ENCODE measurements at places on chromosomes 11 and 22.
A peak's percentile ranks its signal among the peaks of the same experiment; 100 is the strongest.

- no peak for DNase-seq
Observed at GRCh38 chr11:73163638-73164174, 21.6 kb upstream of the FCHSD2 start.

DNA sequence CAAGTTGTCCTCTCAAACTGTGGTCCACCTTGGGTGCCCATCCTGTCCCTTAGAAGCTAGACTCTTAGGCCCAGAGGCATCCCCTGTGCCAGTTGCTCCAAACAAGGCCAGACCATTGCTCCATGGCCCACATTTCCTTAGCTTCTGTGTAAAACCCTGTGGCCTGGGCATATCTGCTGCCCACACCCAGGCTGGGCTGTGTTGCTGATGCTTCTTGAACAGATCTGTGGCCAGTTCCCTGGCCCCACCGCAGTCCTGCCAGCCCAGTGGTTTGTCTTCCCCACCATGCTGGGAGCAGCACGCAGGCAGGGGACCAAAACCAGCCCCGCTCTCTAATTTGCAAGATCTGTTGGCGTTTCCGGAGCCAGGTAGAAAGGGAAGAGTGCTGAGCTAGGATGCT is 72.2 kb downstream of the CSNK2A3 start:
- no peak for DNase-seq

GRCh38 chr11:12497431-12497830 is 120.1 kb downstream of the PARVA start:
- DNase-seq: no peak

GRCh38 chr11:5966958-5967357 is 1.3 kb downstream of the OR56A5 start:
- DNase-seq: no peak

DNA sequence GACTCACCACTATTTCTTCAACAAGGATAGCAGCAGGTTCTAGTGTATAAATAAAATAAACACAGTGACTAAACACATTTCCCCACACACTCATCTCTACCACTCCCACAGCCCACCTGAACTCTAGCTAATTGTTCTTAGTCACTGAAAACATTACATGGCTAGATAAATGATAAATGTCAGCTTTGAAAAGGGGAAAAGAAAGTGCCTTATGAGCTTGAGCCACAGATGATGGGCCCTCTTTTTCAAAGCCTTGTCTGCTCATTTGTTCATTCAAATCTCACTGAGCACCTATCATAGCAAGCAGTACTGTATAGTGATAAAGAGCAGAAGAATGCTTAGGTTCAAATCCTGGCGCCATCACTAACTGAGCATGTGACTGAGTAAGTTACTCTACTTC is 58.3 kb downstream of the SIK3 start:
- DNase-seq: peak; percentile 43

GRCh38 chr22:24843048-24843447 is 37.0 kb downstream of the SGSM1 start:
- DNase-seq: no peak

GRCh38 chr11:120303004-120303637 is 22.0 kb upstream of the TLCD5 start:
- DNase-seq: peak; percentile 68

GRCh38 chr11:60872961-60873524 is 5.7 kb downstream of the ZP1 start:
- DNase-seq: peak; percentile 45

- peak; percentile 98 for DNase-seq
Observed at GRCh38 chr11:9001736-9002135, 2.1 kb downstream of the NRIP3 start.

- peak; percentile 99 for DNase-seq
Observed at GRCh38 chr22:30196141-30196879, 50.2 kb downstream of the LIF start.

GRCh38 chr22:20196094-20196842 is 45.4 kb upstream of the CCDC188 start:
- no peak for DNase-seq

DNA sequence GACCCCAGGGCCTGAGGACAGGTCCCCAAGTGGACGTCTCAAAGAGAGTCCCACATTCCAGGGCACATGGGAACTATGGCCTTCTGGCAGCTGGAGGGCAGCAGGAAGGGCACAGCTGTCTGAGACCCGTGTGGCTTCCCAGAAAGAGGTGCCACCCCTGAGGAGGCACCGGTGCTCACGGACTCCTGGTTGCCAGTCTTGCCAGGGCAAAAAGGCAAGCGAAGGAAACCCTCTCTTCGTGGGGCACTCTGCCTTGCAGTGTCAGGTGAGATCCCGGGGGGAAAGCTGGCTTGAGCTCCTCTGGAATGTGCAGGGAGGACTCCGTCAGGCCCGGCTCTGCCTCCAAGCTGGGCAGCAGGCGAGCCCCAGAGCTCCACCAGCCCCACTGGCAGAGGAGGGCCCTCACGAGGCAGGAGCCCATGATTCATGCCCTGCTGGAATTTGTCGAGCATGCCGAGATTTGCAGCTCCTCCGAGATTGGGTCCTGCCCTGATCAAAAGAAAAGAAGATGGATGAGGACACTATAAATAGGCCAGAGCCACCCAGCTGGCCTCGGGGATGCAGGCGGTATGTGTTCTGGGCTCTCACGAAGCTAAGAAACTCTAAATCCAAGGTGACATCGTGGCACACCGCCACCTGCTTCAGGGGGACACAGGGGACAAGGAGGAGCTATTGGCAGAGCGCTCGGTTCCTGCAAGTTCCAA is 9.9 kb upstream of the CELSR1 start:
- no peak for DNase-seq

DNA sequence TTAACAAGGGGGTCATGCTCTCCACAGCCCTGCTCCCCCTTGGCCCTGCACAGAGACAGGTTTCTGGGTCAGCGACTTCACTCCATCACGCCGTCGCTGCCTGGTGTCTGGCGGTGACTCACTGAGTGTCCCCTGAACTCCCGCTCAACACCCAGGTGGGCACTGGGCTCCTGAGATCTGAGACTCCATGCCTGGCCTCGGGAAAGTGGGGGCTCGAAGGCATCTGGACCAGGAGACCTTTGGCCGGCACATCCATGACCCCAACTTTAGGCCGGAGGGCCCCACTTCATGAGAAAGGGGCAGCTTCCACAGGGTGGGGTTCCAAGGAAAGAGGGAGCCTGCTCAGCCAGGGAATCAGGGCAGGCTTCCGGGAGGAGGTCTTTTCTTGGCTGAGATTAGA is 79.3 kb upstream of the PRR5 start:
- no peak for DNase-seq

DNA sequence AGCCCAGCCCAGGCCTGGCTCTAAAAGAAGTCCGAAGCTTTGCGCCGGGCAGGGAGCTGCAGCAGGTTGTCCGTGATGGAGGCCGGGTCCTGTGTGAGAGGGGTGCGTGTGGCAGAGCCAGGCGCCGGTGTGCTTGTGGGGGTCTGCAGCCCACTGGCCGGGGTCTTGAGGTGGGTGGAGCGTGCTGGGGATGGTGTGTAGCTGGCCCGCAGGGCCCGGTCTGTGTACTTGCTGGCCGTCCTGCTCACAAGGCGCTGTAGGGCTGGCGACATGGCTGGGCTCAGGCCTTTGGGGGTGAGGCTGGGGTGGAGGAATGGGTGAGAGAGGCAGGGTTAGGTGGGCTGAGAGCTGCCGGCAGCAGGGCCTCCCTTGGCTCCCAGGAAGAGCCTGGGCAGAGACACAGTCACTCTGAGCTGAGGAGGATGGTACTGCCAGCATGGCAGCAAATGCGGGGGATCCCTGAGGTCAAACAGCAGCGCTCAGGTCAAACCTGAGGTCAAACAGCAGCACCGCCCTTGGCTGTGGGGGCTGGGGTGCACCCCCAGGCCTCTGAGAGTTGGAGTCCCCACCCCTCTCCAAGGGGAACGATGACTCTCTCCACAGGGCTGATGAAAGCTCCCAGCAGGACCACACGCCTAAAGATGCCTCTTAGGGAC is 3.2 kb downstream of the TSSK2 start:
- DNase-seq: no peak

GRCh38 chr11:119872611-119873310 is 143.8 kb upstream of the NECTIN1 start:
- no peak for DNase-seq

GRCh38 chr11:73671701-73672100 is 25.3 kb downstream of the PLEKHB1 start:
- DNase-seq: no peak

DNA sequence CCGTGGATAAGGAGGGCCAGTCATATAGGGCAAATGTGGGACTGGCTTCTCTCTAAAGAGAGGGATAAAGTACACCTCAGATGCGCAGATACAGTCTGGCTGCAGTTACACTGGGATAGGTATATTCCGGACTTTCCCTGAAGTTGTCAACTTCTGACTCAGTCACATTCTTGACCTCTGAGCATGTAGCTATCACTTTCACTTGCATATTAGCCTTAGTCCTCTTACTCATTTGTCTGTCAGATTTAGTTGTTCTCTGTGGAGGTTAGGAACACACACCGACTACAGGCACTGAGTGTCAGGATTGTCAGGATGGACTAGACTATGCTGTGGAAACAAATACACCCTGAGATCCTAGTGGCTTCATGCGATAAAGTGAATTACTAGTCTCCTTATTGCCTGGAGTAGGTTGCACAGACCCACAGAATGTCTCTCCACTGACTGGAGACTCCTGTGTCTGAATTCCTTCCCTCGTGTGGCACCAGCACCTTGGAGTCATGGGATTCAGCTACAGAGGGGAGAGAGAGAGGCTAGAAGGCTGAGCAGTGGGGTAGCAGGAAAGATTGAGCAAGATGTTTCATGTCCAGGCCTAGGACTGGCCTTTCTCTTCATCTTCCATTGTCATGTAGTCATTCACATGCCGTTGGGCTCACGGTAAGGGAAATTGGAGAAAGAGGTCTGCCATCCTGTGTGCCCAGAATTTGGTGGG is 654.3 kb downstream of the NTM start:
- DNase-seq: peak; percentile 49

DNA sequence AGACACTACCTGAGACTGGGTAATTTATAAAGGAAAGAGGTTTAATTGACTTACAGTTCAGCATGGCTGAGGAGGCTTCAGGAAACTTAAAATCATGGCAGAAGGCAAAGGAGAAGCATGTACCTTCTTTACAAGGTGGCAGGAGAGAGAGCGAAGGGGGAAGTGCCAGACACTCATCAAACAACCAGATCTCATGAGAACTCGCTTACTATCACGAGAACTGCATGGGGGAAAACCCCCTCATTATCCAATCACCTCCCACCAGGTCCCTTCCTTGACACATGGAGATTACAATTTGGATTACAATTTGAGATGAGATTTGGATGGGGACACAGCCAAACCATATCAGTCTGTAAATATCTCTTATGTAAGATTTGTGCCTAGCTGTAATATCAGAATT is 50.9 kb upstream of the ATXN10 start:
- peak; percentile 16 for DNase-seq

DNA sequence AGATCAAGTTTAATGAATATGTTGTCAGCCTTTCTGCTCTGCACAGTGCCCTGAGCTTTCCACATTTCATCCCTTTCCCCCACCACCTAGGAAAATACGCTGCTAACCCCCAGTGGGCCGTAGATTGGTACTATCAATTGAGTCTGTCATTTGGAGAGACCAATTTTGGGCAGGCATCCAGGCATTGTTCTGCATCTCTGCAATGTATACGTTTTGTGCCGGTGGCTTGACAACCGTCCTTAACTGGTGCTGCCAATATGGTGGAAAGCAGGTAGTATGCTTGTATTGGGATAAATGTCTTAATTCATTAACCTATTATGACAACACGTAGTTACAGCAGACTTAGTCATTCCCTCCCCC is 1.3 kb downstream of the ELMOD1 start:
- DNase-seq: no peak

DNA sequence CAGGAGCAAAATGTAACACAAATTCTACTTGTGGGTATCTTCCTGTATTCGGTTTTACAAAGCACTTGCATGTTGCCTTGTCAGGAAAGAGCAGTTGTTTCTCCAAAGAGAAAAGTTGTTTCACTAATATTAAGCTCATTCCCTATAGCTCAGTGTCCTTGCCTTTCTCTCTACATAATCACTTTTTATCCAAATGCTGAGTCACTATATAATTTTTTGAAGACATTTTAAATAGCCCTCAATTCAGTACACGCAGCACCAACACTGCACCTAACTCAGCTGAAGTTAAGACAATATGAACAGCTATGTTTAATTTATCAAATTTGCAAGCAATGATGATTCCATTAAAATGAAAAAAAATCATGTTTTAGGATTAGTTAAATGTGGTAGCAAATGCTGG is 14.5 kb upstream of the MRTFA start:
- DNase-seq: no peak

DNA sequence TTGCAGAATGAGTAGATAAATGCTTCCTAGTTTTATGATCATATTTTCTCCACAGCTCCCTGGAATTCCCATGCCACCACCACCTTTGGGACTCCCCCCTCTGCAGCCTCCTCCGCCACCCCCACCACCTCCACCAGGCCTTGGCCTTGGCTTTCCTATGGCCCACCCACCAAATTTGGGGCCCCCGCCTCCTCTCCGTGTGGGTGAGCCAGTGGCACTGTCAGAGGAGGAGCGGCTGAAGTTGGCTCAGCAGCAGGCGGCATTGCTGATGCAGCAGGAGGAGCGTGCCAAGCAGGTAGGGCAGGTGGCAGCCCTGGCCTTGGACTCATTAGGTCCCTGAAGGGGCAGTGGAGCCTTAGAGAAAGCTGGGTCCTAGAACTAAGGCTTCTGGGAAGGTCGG is 2.9 kb downstream of the SF3B2 start:
- DNase-seq: no peak

- DNase-seq: no peak
Observed at GRCh38 chr11:33405834-33406602, 148.8 kb downstream of the HIPK3 start.

- DNase-seq: peak; percentile 52
Observed at GRCh38 chr11:61928606-61929005, 11.2 kb upstream of the RAB3IL1 start.

DNA sequence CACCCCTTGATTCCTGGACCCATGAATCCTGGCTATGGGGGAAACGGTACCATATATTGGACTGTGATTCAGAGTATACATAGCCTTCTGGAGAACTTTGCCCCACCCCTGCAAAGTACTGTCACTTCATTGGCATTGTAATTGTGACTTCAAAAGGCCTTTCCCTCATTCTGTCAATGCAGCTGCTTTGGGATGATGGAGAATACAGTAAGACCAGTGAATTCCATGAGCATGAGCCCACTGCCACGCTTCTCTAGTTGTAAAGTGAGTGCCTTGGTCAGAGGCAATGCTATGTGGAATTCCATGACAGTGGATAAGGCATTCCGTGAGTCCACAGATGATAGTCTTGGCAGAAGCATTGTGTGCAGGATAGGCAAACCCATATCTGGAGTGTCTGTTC is 25.7 kb upstream of the MSANTD2 start:
- no peak for DNase-seq

DNA sequence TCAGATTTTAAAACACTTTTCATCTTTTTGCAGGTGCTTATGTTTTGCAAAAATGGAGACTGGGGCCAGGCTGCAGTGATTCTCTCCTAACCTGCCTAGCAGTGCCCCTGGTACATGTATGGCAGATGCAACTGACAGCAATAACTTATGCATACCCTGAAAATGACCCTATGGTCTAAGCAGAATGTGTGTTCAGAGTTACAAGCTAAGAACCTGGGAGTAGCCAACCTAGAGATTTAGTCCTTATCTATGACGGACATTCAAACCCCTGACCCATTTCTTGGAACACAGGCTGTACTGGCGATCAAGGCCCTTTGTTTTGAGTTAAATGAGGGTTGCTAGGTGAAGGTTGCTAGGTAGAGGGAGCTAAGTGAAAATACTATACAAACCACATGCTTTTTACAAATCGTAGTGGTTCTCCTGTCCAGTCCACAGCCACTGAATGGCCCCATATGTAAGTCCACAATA is 184.9 kb upstream of the SESN3 start:
- DNase-seq: no peak
